ENCODE measurements at places on chromosomes 4 and X. TPM values are rescaled to one million over a fixed set of nuclear protein-coding genes. Genes with fewer than 3 reads are reported as not detected.

Gene CT45A9
- total RNA-seq: not detected

Gene AADAT
- 1.8 TPM for total RNA-seq

Gene MAGEB2
- total RNA-seq: not detected

Gene LRIT3
- not detected for total RNA-seq

Gene WDFY3
- total RNA-seq: 54.6 TPM

Gene ENPP6
- total RNA-seq: 0.15 TPM

Gene SHOX
- total RNA-seq: not detected

Gene GPRASP2
- 11.6 TPM for total RNA-seq

Gene STEEP1
- 18.1 TPM for total RNA-seq

Gene TRPC3
- not detected for total RNA-seq

Gene PLAC1
- not detected for total RNA-seq

All from heart right ventricle (tissue), 16 donors.